ENCODE measurements at places on chromosomes 12 and 14.

GRCh38 chr14:96100161-96101064 lies 61.3 kb downstream of the C14orf132 start:
- DNase-seq, result peak; percentile 68

- DNase-seq, result no peak
Observed at GRCh38 chr12:80707830-80708258, 410 bp downstream of the MYF6 start.

GRCh38 chr12:57842342-57843294 lies 3.9 kb downstream of the CTDSP2 start:
- DNase-seq, result no peak

GRCh38 chr12:116591855-116592637 lies 32.9 kb downstream of the MAP1LC3B2 start:
- no peak for DNase-seq

- no peak for DNase-seq
Observed at GRCh38 chr14:36723530-36723929, 61.9 kb downstream of the PAX9 start.

Measured in CD4-positive, alpha-beta T cell treated with Interleukin-21 for 1 hour (primary cell).